LNCaP clone FGC (cell line): ENCODE measurements at places on chromosomes 6 and 20.

- DNase-seq = no peak
Observed at GRCh38 chr6:6604015-6604414, 15.5 kb downstream of the LY86 start.

- DNase-seq = no peak
Observed at GRCh38 chr6:116783852-116784251, 18.3 kb upstream of the FAM162B start.

GRCh38 chr6:167077241-167077932 is 45.5 kb upstream of the CCR6 start:
- no peak for DNase-seq

DNA sequence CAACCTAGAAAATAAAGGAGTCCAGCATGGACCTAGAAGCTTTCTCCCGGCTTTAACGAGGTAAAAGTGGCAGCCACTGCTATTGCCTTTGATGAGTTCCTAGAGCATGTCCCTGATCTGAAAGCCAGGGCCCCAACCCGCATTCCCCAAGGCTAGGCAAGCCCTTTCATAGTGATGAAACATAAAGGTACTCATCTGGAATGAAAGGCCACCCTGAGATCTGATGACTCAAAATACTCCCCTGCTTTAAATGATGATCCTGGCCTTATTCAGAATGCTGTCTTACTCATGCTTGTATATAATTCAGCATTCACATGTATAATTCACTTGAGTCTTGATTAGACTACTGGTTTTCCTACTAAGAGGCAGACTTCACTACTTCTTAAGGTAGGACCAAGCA is 21.3 kb downstream of the TTPAL start:
- DNase-seq = no peak

DNA sequence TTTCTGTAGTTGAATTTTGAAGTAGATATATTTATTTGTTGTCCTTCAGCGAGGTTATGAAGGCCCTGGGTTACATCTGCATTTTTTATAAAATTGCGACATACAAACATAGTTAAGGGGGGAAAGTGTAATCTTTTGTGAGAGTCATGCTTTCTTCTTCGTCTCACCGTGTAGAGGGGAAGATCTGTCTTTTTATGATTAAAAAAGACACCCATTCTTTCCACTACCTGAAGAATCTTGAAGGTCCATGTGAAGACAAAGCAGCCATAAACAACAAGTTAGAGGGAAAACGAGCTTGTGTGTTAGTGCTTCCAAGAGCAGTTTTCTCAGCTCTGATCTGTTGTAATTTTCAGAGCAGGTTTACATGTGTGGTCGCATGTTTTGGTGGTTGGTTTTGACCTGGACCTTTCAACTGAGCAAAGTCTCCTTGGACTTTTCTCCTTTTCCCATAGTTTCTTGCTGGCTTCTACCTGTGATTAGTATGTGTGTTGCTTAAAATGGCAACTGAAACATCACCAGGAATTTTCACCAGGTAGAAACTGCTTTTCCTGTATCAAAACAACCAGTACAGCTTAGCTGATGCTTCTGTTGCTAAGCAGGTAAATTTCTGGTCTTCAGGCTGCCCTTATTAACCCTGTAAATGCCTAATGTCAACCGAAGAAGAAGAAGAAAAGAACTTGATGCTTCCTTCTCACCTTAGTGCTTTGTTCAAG is 37.3 kb downstream of the RREB1 start:
- peak; percentile 75 for DNase-seq
